ENCODE measurements at places on chromosomes 16 and 17.

- DNase-seq: no peak
Observed at GRCh38 chr17:61253362-61253761, 146.3 kb upstream of the TBX2 start.

DNA sequence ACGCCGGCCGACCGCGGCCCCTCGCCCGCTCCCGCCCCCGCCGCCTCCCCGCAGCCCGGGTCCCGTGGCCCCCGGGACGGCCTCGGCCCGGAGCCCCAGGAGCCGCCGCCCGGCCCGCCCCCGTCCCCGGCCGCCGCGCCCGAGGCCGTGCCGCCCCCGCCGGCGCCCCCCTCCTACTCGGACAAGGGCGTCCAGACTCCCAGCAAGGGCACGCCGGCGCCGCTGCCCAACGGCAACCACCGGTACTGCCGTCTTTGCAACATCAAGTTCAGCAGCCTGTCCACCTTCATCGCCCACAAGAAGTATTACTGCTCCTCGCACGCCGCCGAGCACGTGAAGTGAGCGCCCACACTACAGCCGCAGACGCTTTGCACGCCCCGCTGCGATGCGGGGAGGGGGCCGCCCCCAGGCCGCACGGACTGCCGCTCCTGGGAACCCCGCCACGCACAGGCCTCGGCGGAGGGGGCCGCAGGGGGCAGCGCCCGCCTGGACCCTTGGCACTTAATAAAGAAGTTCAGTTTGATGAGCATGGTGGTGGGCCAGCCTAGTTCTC, 35.5 kb upstream of the ZC3H18 start:
- DNase-seq: peak; percentile 36

DNA sequence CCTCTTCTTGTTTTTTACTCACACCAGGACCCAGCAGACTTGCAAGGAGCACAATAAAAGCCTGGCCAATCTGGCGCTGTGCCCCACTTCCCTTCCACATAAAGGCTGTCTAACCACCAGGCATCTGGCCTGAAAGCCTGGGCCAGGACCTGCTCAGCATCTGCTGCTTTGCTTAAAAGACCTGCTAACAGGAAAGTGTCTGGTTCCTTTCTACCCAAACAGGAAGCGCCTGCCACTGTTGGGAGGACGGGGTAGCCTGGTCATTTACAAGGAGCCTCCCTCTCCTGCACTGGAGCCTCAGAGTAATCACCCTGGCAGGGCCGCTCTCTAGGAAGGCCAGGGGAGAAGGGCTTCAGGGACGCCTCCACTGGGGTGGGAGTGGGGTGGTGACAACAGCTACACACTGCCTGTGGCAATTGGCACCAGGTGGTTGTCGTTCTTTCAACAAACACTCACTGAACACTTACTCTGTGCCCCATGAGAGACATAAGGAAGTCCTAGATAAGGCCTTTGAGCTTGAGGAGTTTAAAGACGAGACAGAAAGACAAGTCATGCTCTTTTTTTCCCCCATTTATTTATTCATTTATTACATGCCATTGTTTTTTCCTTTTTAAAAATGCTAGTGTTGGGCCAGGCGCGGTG, 6.3 kb upstream of the MMP28 start:
- DNase-seq: no peak

GRCh38 chr17:21173543-21173942, 40.4 kb downstream of the TMEM11 start:
- no peak for DNase-seq

DNA sequence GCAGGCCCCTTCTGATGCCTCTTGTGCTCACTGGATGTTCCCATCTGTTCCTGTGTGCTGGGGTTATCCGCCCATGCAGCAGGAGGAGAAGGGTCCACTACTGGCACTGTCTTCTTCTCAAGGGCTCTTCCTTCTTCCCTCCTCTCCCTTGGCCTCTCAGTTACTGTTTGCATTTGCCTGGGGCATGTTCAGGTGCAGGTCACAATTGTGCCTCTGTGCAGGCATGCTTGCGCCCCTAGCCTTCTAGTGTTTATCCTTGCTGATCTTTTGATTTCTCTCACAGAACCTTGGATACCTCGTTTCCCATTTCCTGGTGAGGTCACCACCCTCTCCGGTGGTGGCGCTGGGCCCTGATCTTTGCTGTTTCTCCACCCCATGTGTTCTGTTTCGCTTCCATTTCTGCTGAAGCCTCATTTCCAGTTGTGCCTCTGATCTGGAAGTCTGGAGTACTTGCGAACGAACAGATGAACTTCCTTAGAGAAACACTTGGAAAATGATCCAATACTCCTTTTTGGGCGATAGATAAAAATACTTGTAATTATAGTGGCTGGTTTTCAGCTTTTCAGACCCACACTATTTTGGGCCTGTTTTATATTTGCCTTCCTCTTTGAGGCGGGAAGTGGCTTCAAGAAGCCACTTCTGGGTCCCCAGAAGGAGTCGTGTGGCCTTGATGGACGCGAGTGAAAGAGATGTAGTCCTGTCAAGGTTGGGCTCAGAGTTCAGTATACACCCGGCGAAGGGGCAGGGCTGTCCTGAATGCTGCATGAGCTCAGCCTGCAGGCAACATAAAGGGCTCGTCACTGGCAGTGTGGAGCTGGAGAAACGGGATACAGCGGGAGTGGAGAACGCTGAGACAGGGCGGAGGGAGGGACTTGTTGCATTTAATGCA, 312.9 kb downstream of the SNX29 start:
- DNase-seq: no peak

GRCh38 chr17:34384822-34385605, 22.0 kb upstream of the CCL1 start:
- no peak for DNase-seq

DNA sequence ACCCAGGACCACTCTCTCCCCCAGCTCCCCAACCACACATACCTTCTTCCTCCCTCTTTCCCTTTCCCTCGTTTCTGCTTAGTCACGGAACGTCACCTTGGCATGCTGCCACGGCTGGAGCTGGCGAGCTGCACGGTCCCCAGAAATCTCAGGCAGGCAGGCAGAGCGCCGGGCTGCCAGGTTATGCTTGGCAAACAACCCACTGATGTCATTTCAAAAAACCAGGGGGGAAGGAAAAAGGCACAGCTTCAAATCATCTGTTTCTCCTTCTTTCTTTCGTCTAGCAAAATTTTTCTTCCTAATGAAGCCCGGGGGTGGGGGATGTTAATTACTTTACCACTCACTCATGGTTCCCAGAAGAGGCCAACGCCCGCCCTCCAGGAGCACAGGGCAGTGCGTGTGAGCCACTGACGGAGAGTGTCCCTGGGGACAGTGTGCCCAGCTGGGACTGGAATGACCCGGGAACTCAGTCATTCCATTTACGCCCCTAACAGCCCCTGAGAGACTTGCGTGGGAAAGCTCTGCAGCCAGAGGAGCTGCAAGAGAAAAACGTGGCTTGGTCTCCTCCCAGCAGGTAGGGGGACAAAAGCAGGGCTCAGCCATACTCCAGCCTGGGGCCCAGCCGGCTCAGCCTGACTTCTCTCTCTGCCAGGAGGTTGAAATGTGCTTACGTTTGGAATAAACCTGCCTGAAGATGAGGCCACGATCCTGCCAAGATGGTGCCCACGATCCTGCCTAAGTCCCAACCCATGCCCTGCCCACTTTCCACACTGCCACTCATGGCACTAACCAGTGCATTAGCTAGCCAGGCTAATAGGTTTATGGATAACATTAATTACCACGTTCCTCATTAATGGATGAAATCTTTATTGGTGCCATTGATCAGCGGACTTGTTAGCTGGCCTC, 198.9 kb downstream of the ZFHX3 start:
- peak; percentile 89 for DNase-seq

DNA sequence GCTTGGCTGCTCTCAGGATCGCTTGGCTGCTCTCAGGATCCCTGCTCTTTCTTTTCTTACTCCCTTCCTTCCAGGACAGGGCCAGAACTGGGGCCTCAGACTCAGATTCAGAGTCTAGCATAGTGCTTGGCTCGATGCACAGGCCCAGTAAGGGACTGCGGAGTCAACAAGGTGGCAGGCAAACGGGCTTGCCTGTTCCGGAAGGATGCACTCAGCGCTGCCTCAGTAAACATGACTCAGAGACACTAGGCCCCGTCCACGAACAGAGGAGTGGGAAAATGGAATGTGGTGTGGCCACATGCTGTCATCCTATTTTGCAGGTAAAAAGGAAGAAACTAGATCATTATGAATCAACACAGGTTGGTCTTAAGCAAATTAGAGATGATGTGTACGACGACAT, 9.8 kb downstream of the SPHK1 start:
- DNase-seq: no peak

DNA sequence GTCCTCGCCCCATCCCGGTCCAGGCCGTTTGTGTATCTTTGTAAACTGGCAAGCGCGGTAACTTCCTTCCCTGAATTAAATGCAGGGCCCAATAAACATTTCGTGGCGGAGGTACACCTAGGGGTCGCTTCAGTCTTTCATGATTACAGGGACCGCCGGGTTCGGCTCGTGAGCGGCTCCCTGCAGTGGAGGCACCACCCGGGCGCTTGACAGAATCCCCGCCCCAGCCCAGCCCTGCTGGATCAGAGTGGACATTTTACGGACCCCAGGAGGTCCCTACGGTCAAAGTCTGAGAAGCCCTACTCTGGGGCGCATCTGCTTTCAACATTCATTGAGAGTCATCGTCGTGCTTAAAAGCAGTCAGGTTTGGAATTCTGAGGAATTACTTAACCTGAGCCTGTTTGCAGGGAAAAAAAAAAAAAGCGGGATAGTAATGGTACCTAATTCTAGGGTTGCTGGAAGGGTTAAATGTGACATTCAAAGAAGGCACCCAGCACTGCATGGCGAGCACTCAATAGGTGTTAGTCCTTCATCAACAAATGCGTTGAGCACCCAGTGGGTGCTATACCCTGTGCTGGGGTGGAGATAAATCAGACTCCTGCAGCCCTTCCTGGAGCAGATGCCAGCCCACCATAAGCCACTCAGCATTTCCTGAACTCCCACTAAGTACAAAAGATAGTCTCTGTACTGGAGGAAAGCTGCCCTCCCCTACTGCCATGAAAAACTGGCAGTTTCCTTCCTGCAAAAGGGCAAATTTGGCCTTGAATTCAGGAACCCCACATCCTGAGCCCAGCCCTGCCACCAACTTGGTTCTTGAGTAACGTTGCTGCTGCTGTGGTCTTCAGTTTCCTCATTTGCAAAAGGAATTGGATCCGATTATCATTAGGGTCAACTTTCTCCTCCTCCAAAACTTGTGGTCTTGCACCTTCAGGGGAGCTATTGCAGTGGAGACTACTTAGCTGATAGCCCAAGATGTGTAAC, 658 bp upstream of the DUSP3 start:
- no peak for DNase-seq

GRCh38 chr17:35804658-35805192, 4.6 kb upstream of the TAF15 start:
- DNase-seq: peak; percentile 91

GRCh38 chr17:21540502-21540901, 151.8 kb upstream of the KCNJ18 start:
- no peak for DNase-seq

DNA sequence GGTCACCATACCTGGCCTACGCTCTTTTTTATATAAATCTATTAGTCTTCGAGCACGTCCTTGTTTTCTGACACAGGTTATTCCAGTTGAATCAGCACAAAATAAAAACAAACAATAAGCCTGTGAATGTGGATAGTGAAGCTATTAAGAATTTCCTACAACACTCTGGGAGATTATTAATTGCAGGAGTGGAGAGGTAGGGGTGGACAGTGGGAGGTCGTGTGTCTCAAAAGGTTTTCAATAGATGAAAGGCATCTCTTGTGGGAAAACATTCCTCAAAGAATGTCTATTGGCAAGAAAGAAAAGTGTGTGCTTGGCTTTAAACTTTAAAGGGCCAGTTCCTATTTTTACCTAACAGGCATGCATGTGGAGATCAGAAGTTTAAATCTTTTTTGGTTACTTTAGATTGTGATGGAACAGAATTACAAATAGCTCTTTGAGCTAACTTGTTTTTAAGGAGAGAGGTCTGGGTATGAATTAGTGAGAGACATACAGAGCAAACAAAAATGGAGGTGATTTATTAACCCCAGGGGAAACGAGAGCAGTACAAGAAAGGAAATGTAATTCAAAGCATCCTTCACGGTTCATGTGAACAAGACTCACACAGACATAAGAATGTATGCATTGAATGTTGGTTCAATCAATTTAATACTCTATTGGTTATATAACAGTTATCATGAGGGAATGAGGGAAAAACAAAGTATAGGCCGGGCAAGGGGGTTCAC, 9.0 kb downstream of the SMYD4 start:
- DNase-seq: no peak

DNA sequence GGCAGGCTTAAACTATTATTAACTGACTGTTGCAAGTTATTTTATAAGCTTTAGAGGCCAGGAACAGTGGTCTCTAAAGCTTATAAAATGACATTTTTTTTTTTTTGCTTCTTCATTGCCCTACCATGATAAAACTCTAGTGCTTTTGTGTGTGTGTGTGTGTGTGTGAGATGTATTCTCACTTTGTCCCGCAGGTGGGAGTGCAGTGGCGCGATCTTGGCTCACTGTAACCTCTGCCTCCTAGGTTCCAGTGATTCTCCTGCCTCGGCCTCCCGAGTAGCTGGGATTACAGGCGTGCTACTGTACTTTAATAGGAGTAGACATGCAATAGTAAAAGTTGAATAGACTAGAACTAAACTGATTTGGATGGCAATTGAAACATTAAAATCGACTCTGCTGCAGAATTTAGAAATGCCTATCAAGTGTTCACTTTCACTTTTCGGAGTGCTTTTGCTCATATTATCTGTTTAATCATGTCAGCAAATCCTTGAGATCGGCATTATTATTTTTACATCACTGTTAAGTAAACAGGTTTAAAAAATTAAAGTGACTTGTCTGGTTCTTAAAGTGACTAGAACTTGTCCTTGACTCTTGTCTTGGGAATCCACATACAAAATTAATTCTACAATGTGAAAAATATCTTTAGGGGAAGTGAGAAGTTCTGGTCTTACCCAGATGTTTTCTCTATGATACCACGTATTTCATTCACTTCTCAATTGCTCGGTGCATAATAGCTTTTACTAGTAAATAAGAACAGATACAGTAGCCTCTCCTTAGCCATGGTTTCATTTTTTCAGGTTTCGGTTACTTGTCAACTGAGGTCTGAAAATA, 8.4 kb upstream of the PCTP start:
- no peak for DNase-seq

DNA sequence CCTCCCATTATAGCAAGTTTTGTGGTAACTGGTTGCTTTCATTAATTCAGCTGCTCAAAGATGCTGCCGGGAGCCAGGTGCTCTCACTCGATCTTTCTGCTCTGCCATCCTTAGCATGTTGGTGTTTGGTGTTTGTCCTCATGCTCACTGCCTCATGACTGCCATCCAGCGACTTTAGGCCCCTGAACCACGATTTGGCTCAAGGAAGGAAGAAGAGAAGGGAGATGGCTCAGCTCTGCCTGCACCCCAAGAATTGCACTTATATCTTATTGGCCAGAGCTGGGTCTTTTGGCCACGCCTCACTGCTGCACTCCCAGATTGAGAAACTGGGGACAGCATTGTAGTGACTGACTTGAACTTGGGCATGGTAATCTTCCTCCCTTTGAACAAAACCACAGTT, 52.7 kb downstream of the ARSG start:
- DNase-seq: no peak

- peak; percentile 78 for DNase-seq
Observed at GRCh38 chr17:1724351-1724868, at the start of gene WDR81. TSS of gene WDR81 (plus strand) at chr17:1724704. CDS start at chr17:1724960, 256 bp downstream.

DNA sequence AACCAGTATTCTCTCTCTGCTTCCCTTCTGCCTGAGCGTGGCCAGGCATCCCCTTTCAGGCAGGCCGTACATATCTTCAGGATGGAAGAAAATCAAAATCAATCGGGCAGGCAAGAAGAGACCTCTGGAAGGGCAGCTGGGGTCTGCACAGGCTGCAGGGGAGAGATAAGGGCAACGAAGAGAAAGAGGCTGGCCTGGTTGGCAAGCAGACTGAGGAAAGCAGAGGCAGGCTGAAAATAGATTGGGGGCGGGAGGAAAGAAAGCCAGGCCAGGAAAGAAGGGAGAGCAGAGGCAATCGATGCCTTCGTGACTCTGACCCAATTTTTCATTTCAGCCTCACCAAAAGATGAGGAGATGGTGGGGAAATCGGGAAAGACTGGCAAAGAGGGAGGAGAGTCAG, 18.1 kb downstream of the PIPOX start:
- DNase-seq: no peak

All from LHCN-M2 (cell line).